Stimulated activated CD4-positive, alpha-beta T cell treated with anti-CD3 and anti-CD28 coated beads, Interleukin-15, amount 100 ng/mL, for 24 hours (primary cell): ENCODE measurements at places on chromosomes 11 and 22.

GRCh38 chr11:82732734-82733443 lies 775 bp downstream of the FAM181B start:
- DNase-seq, result peak; percentile 36

GRCh38 chr11:63020671-63021291 lies 5.1 kb upstream of the SLC22A8 start:
- DNase-seq, result peak; percentile 51

- DNase-seq, result no peak
Observed at GRCh38 chr11:64285885-64286800, 495 bp downstream of the GPR137 start.

- no peak for DNase-seq
Observed at GRCh38 chr22:22076361-22076760, 93.8 kb upstream of the TOP3B start.

DNA sequence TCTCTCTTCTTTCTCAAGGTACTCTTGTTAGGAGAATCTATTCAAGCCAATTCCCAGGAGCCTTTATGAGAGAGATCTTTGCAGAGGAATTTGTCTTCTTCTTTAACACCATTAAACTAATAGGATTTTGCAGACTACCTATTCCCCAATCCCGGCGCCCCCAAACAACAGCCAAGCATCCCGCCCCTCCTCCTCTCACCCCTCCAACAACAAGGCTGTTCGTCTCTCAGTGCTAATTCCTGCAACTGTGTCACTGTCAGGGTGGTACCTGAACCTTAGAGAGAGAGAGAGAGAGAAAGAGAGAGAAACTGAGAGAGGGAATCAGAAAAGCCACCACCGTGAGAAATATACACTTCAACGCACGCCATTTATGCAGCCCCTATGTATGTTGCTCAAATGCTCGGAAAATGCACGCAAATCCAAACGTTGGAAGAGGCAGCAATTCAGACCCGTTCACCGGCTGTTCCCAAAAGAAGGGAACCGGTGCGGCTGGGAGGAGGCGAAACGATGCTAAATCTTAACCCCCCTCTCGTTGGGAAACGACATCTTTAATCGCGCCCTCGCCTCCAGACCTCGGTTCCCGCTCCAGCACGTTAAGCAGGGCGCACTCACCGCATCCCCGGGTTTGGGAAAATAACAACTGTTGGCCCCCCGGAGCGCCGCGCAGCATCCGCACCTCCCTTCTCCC lies 961 bp downstream of the KCNA4 start:
- DNase-seq, result no peak

GRCh38 chr11:9570313-9571025 lies 3.0 kb upstream of the WEE1 start:
- no peak for DNase-seq

- no peak for DNase-seq
Observed at GRCh38 chr11:10541561-10541930, 559 bp upstream of the RNF141 start.

- no peak for DNase-seq
Observed at GRCh38 chr22:17884084-17884483, 109.8 kb upstream of the BID start.

- DNase-seq, result no peak
Observed at GRCh38 chr11:13302420-13302958, 24.9 kb downstream of the BMAL1 start.

GRCh38 chr22:27602390-27602789 lies 199.2 kb downstream of the MN1 start:
- DNase-seq, result no peak

DNA sequence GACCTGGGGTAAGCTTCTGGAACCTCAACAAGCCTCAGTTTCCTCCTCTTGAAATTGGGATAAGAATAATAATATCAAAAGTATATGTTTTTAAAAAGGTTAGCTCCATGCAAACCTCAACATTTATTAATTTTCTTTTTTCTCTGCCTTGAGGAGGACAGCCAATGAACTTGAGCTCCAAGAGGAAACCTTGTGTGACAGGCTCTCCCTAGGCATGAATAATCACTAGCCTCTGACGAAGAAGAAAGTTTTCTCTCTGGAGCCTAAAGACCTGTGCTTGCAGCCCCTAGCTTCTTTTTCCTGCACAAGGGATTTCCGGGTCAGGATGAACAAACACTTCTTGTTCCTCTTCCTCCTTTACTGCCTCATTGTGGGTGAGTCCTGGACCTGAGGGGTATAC lies at the start of gene PATE3:
TSS of gene PATE3 (plus strand) at position 301 of the 400 bp plus-strand sequence. CDS start at position 326, 25 bp downstream.
- DNase-seq, result no peak

DNA sequence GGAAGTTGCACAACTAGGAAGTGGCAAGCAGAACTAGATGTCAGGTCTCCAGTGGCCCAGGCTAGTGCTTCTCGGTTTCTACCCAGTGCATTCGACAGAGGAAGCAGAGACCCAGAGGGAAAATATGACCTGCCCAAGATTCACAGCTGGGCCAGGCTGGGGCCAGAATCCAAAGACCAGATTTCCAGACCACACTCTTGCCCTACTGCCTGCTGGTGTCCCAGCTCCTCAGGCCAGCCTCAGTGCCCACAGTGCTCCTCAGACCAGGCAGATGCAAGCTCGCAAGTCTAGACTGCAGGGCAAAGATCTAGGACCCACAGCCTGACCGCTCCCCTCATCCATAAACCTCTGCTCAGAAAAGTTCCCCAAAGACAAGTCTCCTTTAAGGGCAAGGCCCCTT lies 262.6 kb downstream of the BUD13 start:
- DNase-seq, result no peak

DNA sequence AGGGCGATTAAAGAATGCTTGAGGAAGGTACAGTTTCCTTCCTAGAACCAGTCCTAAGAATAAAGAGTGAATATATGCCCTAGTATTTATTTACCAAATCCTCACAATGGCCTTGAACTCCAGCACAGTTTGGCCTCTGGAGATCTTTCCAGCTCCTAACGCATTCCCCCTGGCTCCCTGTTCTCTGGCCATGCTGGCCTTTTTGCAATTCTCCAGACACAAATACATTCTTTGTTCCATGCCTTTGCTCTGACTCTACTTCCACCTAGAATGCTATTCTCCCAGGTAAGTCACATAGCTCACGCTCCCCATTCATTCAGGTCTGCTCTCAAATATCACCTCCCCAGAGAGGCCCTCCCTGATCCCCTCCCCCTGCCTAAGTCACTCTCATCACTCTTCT lies 3.7 kb upstream of the DGKZ start:
- no peak for DNase-seq

GRCh38 chr11:14641801-14642200 lies 1.8 kb upstream of the PDE3B start:
- no peak for DNase-seq

- DNase-seq, result no peak
Observed at GRCh38 chr11:6856871-6857270, 6.0 kb upstream of the OR10A2 start.

DNA sequence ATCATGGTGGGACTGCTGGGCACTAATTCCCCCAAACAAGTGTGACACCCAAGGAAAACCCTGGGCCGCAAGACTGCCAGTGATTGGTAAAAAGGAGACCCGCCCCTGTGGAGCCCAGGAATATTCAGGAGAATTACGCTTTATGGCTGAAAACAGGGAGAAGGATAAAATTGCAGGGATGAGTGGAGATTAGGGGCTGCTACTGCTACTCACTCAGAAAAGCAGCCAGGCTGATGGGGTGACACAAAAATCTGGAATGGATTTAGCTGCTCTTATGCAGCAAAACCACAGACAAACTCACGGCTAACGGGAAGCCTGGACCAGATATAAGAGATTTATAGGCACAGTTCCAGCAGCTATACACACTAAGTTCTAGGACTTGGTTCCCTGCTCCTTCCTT lies 4.4 kb upstream of the FBXO3 start:
- DNase-seq, result no peak

DNA sequence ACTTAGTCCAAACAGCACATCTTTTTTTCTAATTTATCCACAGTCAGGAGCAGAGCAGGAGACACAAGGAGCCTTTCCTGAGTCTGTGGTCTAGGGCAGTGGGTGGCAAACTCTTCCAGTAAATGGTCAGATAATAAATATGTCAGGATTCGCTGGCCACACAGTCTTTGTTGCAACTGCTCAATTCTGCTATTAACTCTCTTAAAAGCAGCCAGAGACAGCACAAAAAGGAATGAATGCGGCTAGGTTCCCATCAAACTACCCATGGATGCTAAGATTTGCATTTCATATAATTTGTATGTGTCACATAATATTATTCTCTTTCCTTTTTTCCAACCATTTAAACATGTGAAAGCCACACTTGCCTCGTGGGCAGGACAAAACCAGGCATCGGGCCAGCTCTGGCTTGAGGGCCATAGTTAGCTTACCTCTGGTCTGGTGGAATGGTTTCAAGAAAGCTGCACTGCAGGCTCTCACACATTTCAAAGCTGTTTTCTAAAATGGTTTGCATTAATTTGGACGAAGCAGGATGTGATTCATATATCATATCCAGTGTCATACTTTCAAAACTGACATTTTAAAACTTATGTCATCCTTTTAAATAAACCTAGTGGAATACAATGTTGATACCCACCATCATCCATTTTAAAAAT lies 64.7 kb upstream of the CD5 start:
- DNase-seq, result peak; percentile 51

- DNase-seq, result no peak
Observed at GRCh38 chr11:990101-990500, 46.4 kb downstream of the MUC6 start.

DNA sequence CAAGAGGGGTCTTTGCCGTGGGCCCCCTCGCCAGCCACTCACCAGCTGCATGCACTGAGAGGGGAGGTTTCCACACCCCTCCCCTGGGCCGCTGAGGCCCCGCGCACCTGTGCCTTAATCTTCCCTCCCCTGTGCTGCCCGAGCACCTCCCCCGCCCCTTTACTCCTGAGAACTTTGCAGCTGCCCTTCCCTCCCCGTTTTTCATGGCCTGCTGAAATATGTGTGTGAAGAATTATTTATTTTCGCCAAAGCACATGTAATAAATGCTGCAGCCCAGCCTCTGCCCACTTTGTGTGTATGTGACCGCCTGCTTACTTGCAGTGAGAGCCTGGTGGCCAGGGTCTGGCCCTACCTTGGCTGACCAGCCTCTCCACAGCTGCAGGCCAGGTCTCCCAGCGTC lies 2.8 kb upstream of the CRACR2B start:
- no peak for DNase-seq

DNA sequence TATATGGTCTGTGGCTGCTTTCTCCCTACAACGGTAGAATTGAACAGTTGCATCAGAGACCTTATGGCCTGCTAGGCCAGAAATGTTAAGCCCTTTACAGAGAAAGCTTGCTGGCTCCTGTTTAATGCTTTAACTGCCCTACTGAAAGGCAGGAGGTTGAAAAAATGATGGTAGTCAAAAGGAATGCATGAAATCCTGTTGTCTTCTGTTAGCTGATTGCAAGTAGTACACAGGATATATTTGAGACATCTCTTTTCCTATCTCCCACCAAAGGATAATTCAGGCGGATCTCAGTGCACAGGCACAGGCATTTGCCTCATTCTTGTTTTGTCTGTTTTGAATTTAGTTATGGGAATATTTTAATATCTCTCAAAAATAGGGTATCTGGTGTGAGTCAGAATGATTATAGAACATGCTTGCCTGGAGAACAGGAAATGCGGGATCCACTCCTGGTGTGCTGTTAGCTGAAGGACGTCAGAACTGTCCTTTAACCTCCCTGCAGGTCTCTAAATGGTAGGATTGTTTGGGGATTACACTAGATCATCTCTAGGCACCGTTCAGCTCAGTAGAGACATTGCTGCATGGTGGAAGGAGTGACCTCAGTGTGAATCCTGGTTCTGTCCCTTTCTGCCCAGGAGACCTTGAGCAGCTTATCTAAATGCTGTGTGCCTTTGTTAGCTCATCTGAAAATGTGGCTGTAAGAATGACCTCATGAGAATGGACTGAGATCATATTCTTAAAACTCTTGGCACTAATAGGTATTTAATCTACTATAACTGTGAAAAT lies 49.5 kb downstream of the PACS1 start:
- DNase-seq, result no peak

GRCh38 chr11:16841481-16841880 lies 103.0 kb downstream of the C11orf58 start:
- no peak for DNase-seq

- DNase-seq, result no peak
Observed at GRCh38 chr11:2086239-2087040, 52.7 kb downstream of the IGF2 start.

GRCh38 chr11:16807306-16807705 lies 68.9 kb downstream of the C11orf58 start:
- no peak for DNase-seq

DNA sequence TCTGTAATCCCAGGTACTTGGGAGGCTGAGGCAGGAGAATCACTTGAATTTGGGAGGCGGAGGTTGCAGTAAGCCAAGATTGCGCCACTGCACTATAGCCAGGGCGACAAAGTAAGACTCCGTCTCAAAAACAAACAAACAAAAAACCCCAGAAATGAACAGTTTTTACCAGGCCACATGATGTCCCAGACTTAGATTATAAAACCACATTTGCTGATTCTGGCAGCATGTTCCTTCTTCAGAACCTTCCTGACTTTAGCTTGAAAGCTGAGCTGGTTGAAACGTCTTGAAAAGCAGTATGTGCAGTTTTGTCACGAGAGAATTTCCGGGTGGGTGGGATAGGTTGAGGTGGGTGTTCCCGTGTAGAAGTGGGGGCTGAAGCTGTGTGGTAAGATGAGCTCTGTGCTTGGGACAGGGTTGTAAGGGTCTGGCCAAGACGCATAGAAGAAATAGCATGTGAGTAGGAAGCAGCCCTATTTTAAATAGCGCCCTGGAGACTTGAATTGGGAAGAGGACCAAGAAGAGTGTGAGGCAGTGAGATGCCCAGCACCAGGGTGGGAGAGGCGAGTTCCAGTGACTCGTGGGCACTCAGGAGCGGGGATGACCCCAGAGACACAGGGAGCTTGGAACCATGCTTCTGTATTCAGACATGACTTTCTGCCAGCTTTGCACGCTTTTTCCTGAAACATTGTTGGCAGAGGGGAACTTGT lies 7.6 kb downstream of the AP2A2 start:
- DNase-seq, result no peak

- DNase-seq, result no peak
Observed at GRCh38 chr11:33358150-33358831, 101.1 kb downstream of the HIPK3 start.

DNA sequence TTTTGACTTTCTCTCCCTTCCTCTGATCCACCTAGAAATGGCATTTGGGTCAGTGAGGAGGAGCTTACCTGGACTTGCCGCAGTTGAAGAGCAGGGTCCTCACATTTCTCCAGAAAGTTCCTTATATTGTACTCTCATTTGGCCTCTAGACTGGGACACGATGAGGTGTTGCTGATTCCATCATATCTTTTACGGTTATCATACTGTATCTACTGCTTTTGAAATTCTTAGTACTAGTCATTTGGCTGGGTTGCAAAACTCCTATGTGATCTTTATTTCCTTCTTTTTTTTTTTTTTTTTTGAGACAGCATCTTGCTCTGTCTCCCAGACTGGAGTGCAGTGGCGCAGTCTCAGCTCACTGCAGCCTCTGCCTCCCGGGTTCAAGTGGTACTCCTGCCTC lies 58.7 kb upstream of the FAM181B start:
- DNase-seq, result no peak
